Articular chondrocyte of knee joint (primary cell): ENCODE measurements at places on chromosomes 16 and 17. TPM values are rescaled to one million over a fixed set of nuclear protein-coding genes. Genes with fewer than 3 reads are reported as not detected.

MRPL58 gene
- total RNA-seq = 25.7 and 35.7 TPM in 2 replicates

FKBP10 gene
- 340 and 384 TPM in 2 replicates for total RNA-seq

TBX21 gene
- total RNA-seq = not detected in 2 replicates

RDM1 gene
- 0.32 TPM in 1 of 2 replicates, not detected in the other for total RNA-seq
